Epithelial cell of alveolus of lung (primary cell): ENCODE measurements at places on chromosomes 16 and 17. TPM values are rescaled to one million over a fixed set of nuclear protein-coding genes. Genes with fewer than 3 reads are reported as not detected.

Gene PRCD
- 3.7 and 14.2 TPM in 2 replicates for total RNA-seq

Gene CCDC144A
- 0.39 and 1.0 TPM in 2 replicates for total RNA-seq

Gene CYBC1
- total RNA-seq = 57.3 and 126 TPM in 2 replicates

Gene G6PC1
- total RNA-seq = not detected in 2 replicates

Gene FAM222B
- 8.9 and 12.0 TPM in 2 replicates for total RNA-seq

Gene HIGD1B
- total RNA-seq = not detected in 2 replicates

Gene SOX8
- total RNA-seq = 0.13 and 0.88 TPM in 2 replicates

Gene CCL4
- not detected in 2 replicates for total RNA-seq

Gene KCNAB3
- total RNA-seq = 0.78 and 2.2 TPM in 2 replicates

Gene DPEP1
- total RNA-seq = 0.26 and 6.7 TPM in 2 replicates

Gene CTRB2
- total RNA-seq = not detected in 2 replicates

Gene GPR139
- total RNA-seq = not detected in 2 replicates

Gene TNP2
- not detected in 2 replicates for total RNA-seq

Gene NDEL1
- total RNA-seq = 48.0 and 55.3 TPM in 2 replicates

Gene PABPN1L
- not detected in 2 replicates for total RNA-seq
